ENCODE measurements at places on chromosomes 7 and 10.
A peak's percentile ranks its signal among the peaks of the same experiment; 100 is the strongest.

DNA sequence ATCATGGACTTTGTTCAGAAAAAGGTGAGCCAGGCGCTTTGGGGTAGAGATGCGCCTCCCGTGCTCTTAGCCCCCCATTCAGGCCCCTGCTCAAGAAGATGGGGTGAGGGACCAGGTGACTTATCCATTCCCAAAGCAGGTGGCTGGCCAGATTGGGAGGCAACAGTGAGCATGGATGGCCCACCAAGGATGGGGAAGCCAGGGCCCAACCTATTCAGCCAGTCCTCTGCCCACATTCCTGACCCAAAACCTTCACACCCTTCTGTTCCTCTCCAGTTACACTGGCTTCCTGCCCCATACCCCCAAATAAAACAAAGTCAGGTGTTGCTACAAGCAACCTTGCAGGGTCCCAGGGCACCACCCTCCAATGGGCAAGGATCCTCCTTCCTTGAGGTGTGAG is 44.4 kb downstream of the TSPAN15 start:
- no peak for DNase-seq

DNA sequence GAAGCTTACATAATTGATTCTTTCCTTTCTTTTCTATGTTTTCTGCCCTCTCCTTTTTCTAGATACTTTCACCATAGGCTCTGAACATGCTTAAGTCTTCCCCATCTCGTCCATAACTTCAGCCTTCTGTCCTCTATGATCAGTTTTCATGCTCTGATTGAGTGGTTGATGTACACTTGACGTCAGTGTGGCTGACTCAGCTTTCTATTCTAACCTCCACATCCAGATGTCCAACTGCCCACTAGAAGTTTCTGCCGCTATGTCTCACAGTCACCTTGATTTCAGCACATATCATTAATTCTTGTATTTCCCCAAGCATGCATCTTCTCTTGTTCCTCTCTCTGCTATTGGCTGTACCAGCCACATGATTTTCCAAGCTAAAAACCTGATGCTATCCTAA is 15.0 kb downstream of the CDK14 start:
- no peak for DNase-seq

DNA sequence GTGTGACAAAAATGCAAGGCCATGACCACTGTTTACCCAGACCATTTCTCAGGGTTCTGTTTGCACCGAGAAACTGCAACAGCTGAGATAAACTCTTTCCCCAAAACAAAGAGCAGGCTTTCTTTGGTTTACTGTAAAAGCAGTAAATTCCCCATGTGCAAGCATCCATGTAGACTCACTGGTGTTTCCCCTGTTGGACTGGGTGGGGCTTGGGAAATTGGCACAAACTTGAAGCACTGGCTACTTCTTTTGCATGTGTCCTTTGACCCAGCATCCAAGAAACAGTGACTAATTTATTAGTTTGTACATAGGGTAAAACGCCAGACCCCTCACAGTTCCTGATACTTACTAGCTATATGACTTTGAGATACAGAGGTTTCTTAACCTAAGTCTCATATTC is 12.3 kb downstream of the IQUB start:
- peak; percentile 25 for DNase-seq

GRCh38 chr7:25025218-25025671 is 45.3 kb upstream of the OSBPL3 start:
- no peak for DNase-seq

GRCh38 chr7:142883571-142884285 is 1.8 kb downstream of the TRPV6 start:
- DNase-seq = no peak

GRCh38 chr10:133388236-133388972 is 5.6 kb upstream of the MTG1 start:
- DNase-seq = no peak

- no peak for DNase-seq
Measured at GRCh38 chr7:35037211-35037525, at the start of gene DPY19L1. Gene DPY19L1 (minus strand): TSS chr7:35037485. CDS start chr7:35037394, 91 bp downstream.

DNA sequence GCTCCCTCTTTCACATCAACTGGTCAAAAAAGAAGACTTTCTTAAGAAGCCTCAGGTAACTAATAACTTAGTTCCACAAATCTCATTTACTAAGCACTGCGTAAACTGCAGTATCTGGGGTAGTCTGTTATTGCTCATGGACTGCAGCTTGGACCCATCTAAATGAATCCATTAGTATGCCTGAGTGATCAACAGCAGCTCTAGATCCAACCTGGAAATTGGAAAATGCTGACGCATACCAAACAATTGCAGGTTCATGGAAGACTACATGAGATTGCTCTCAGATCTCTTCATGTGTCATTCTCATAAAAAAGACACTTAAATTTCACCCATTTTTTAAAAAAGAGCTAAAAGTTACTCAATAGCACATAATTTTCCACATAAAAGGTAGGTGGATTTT is 121.6 kb downstream of the IDE start:
- DNase-seq = no peak

DNA sequence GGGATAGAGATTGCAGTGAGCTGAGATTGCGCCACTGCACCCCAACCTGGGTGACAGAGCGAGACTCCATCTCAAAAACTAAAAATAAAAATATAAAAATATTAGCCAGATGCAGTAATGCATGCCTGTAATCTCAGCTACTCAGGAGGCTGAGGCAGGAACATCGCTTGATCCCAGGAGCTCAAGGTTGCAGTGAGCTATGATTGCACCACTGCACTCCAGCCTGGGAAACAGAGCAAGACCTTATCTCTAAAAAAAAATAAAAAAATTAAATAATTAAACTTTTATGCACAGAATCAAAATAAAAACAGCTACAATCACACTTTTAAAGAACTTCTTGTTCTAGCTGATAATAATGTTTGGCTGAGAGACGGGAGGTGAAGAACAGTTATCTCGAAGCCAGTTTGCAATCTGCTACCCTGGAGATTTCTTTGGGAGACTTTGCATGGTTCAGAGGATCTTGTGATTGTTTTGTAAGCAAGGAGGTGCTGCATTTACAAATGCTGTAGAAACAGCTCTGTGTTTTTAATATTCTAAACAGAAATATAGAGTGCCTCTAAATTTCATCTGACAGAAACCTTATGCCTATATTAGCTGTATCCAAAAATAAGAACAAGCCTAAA is 19.9 kb upstream of the MACROH2A2 start:
- DNase-seq = no peak

- DNase-seq = no peak
Measured at GRCh38 chr7:69803699-69804516, 205.6 kb downstream of the AUTS2 start.

All from iPS-NIHi11 (cell line).